DND-41 (cell line): ENCODE measurements at places on chromosomes 6 and 20.

- DNase-seq, result no peak
Observed at GRCh38 chr6:147874322-147874721, 365.8 kb downstream of the SAMD5 start.

GRCh38 chr6:136324686-136325380 is 35.2 kb upstream of the BCLAF1 start:
- DNase-seq, result no peak

- no peak for DNase-seq
Observed at GRCh38 chr6:137820425-137820824, 46.6 kb upstream of the TNFAIP3 start.

DNA sequence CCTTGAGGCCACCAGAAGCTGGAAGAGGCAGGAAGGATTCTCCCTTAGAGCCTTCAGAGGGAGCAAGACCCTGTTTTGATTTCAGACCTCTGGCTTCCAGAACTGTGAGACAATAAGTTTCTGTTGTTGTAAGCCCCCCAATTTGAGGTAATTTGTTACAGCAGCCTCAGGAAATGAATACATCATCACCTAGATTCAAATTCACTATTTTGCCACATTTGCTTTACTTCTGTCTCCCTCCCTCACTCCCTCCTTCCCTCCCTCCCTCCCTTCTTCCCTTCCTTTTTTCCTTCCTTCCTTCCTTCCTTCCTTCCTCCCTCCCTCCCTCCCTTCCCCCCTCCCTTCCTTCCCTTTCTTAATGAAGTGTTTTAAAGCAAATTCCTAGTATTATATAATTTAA is 58.1 kb upstream of the KIF13A start:
- DNase-seq, result no peak

DNA sequence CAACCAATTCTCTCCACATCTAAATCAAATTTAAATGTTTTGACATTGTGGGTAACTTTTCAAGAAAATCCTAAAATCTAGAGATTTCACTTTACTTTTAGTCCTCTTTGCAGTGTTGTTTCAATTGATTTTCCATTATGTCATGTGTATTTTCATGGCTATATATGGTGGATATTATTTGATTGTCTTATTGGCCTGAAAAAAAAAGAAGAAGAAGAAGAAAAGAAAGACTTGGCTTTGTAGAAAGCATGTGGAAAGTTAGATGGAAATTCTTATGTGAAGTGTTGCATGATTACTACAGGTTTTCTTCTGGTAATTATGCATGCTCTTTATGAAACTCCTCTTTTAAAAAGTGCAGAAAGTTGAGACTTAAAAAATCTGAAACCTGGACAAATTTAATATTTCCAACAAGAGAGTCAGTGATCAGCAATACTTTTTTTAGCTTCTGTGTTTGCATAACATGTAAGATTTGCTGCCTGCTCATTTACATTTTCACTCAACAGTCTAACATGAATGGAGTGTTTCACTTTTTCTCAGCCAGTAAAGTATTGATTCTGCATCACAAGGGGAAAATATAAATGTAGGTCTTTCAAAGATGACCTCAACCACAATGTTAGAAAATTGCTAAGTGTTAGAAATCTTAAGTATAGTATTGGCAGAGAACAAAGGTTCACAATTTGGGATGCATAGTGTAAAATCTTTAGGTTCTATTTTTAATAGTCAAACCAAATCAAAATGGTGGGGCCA is 438.7 kb downstream of the BCKDHB start:
- no peak for DNase-seq

GRCh38 chr6:158869826-158870648 is 50.9 kb upstream of the EZR start:
- no peak for DNase-seq

DNA sequence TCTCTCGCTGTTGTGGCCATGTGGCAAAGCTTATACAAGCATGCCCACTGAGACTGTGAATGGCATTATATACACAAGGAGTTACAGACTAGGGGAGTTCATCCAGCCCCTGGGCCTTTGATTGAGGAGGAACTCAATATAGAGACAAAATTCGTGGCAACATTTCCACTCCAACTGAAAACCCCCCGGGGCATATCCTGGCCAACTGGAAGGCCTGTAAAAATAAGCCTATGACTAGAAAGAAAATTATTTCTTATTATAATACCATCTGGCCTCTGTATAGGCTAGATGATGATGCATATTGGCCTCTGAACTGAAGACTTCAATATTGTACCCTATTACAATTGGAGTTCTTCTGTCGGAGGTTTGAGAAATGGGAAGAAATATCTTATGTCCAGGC is 175.5 kb upstream of the GJE1 start:
- DNase-seq, result no peak

GRCh38 chr6:18080544-18080943 is 41.9 kb downstream of the NHLRC1 start:
- DNase-seq, result no peak

DNA sequence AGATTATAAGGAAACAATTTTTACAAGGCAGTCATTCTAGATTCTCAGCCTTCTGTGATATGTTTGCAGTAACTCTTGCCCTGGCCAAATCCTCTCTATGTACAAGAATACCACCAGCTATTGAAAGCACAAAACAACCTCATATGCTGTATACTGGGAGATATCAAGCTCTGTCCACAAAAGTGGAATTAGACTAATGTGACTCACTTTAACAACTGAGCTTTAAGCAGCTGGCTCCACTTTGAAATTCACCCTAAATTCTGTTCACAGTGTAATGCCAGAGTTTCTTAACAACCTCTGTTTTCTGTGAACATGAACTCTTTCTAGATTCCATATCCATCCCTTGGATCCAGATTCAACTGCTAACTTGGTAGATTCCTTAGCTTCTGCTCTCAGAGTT is 47.6 kb downstream of the CHD6 start:
- DNase-seq, result no peak

DNA sequence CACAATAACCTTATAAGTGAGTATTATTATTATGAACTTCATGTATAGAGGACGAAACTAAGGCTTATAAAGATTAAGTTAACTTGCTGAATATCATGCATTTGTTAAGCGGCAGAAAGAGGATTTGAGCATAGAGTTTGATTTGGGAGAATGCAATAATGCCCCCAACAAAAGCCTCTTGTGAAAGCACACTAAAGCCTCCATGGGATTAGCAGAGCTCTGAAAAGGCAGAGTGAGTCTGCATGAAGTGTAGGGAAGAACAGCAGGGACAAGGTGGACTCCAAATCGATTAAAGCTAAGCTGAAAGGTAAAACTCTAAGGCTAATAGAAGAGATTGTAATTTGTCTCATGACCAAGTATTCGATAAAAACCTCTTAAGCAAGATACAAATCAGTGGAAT is 100.3 kb downstream of the SH3BGRL2 start:
- no peak for DNase-seq
